HL-60 (cell line): ENCODE measurements at places on chromosomes 5 and 9.

DNA sequence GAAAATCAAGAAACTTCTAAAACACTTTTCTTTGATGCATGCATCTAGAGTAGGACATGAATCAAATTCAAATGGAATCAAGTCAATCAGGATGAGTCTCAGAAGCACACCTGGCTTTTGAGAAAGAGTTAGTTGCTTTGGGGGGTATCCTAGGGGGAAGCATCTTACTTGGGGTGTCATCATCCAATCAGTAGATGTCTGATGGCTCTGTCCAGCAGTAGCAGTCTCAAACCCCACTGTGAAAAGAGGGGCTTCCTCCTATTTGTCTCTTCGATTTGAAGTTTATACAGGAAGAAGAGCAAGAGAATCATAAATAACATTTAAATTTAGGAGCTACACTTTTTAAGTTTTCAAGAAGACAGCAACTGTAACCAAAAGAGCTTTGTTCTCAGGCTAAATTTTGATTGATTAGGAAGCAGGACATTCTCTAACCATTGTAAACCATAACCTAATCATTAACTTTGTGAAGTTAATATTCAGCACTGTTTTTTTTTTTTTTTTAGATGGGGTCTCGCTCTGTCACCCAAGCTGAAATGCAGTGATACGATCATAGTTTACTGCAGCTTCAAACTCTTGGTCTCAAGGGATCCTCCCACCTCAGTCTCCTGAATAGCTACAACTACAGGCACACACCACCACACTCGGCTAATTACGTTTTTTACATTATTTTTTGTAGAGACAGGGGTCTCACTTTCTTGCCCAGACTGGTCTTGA is 614.7 kb downstream of the CSNK1G3 start:
- no peak for DNase-seq

- peak; percentile 96 for DNase-seq
These were observed at the start of gene UBAP1 for GRCh38 chr9:34178436-34179212. Gene UBAP1 (plus strand): TSS chr9:34179043. CDS start chr9:34220915, 41,872 bp downstream.

DNA sequence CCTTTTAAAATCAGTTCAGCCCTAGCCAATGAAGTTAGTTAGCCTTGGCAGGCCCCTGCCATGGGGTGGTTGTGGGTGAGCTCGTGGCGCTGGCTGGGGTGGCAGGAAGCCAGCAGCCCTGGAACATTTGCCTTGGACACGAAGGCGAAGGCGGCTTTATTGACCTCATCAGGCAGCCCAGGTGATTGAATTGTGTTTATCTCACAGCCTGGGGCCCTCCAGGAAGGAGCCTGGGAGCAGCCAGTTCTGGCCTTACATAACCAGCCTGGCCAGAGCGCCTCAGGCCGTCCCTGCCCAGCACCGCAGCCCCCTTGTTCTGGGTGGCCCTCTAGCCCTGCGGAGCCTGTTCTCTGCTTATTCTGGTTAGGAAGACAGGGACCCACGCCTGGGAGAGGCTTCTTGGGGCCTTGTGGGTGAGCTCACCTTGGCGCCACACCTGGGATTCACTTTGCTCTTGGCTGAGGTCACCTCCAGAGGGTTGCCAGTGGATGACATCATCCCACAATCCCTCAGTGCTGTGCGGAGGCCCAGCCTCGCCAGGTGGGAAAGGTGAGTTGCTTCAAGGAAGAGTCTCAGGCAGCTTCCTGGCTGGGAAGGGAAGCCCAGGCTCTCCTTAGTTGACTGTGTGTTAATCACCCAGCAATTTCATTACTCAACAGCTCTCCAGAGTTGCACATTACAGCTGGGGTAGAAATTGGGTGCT is 54.4 kb upstream of the RPL26L1 start:
- DNase-seq = peak; percentile 14

DNA sequence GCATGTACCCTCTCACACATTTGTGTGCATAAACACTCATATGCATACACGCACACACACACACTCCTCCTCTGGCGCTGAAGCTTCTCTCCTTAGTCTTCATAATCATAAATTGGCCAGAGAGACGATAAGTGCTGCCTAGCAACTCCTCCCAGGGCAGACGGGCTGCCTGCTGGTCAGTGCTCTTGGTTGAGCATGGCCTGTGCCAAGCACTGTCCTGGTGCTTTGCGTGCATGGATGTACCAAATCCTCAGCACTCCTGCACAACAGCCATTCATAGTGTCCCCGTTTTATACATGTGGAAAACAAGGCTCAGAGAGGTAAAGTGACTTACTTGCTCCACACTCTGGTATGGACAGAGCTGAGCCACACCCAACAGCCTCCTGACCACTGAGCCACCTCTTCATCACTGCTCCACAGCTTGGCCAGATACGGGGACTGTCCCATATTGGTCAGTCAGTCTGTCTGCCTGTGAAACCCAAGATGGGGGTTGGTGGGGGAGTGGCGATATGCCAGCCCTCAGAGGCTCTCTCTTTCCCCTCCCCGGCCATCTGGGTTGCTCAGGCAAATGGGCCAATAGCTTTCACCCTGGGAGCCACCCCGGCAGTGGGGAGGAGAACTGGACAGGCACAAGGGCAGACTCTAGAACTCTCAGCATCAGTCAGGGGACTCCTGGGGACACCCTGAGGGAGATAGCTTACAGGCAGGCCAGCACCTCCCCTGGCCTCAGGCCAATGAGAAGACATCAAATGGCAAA is 64.3 kb upstream of the GARNL3 start:
- DNase-seq = no peak

DNA sequence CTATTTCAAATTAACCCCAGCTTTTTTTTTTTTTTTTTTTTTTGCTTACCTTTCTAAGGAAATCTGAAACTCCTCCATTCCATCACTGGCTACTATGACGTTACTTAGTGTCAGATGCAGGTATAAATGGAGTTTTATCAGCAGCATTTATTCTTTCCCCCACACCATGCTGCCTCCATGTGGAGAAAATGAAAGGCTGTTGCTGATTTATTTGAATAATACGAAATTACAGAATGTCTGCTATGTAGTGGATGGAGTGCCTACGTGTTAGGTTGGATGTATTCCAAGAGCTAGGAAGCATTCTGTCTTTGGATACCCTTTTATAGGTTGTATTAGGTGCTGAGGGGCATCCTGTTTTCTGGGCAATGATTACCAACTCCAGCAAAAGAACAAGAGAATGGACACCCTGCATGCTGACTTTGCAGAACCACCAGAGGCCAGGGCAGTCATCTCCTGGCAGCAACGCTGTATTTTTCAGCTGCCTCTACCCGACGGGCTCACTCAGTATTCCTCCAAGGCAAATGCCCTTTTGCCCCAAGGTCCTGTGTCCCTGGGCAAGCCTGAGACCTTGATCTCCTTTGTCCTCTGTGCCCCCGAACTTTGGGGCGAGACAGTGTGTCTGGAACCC is 199.5 kb downstream of the ALDH1A1 start:
- DNase-seq = no peak

- DNase-seq = no peak
These were observed 450.0 kb downstream of the SPATA31D1 start for GRCh38 chr9:82438581-82438980.
